ENCODE measurements at places on chromosomes 3 and 15. TPM values are rescaled to one million over a fixed set of nuclear protein-coding genes. Genes with fewer than 3 reads are reported as not detected.

- H3K27me3 ChIP-seq = no peaks in the 10 kb centered on the region
- DNase-seq = no peak
- H3K27ac ChIP-seq = no peak overlapping the region
- H3K4me3 ChIP-seq = no peak overlapping the region
- no peaks in the 10 kb centered on the region for H3K4me1 ChIP-seq
- no peaks in the 10 kb centered on the region for H3K36me3 ChIP-seq
Observed at GRCh38 chr3:61358364-61358763, 107.1 kb upstream of the FHIT start.

GRCh38 chr3:105431200-105431599 is 64.5 kb downstream of the ALCAM start:
- H3K27me3 ChIP-seq = no peaks in the 10 kb centered on the region
- no peaks in the 10 kb centered on the region for H3K4me1 ChIP-seq
- no peak overlapping the region for H3K27ac ChIP-seq
- no peak overlapping the region for H3K4me3 ChIP-seq

GRCh38 chr15:39756806-39757522 is 25.7 kb downstream of the FSIP1 start:
- no peak overlapping the region for H3K27ac ChIP-seq
- H3K27me3 ChIP-seq = no peaks in the 10 kb centered on the region
- H3K4me1 ChIP-seq = no peaks in the 10 kb centered on the region

Gene PML
- 138 TPM for total RNA-seq

GRCh38 chr3:176328666-176329065 is 868.6 kb downstream of the TBL1XR1 start:
- no peaks in the 10 kb centered on the region for H3K4me1 ChIP-seq
- no peaks in the 10 kb centered on the region for H3K36me3 ChIP-seq
